ENCODE measurements at places on chromosomes 4 and X. TPM values are rescaled to one million over a fixed set of nuclear protein-coding genes. Genes with fewer than 3 reads are reported as not detected.

GRCh38 chr4:88242144-88242543 is 42.2 kb downstream of the PPM1K start:
- no peak overlapping the region for H3K27ac ChIP-seq
- no peaks in the 10 kb centered on the region for H3K4me1 ChIP-seq
- no peak overlapping the region for H3K4me3 ChIP-seq

The ART3 gene
- total RNA-seq = not detected

The FAAH2 gene
- total RNA-seq = 0.20 TPM

DNA sequence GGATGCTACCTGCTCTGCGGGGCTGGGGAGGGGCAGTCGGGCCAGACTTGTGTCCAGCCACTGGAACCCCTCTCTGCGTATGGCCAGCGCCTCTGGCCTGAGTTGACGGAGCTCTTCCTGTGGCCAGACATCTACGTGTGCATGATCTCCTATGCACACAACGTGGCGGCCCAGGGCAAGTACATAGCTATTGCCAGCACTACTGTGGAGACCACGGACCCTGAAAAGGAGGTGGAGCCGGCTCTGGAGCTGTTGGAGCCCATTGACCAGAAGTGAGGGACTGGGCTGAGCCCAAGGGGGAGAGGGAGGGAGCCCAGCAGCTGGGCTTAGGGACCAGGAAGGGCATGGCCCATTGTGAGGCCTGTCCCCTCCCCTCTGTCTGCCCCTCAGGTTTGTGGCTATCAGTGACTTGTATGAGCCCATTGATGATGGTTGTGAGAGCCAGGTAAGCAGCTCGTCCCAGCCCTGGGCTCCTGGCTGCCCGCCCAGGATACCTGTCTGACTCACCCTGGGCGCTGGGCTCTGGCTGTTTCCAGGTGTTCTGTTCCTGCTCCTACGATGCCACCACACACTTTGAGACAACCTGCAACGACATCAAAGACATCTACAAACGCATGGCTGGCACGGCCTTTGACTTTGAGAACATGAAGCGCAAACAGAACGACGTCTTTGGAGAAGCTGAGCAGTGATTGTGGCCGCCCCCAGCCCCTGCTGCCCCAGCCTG is 1.8 kb upstream of the FAM50A start:
- H3K27ac ChIP-seq = no peak overlapping the region
- no peaks in the 10 kb centered on the region for H3K27me3 ChIP-seq
- no peak for DNase-seq
- no peak overlapping the region for H3K4me3 ChIP-seq
- peaks cover 25% of the 10 kb centered on the region for H3K4me1 ChIP-seq

GRCh38 chr4:69038582-69038981 is 57.7 kb upstream of the UGT2B7 start:
- H3K4me1 ChIP-seq = no peaks in the 10 kb centered on the region
- H3K27ac ChIP-seq = no peak overlapping the region
- DNase-seq = no peak
- H3K36me3 ChIP-seq = no peaks in the 10 kb centered on the region
- H3K4me3 ChIP-seq = no peak overlapping the region
- no peaks in the 10 kb centered on the region for H3K27me3 ChIP-seq

DNA sequence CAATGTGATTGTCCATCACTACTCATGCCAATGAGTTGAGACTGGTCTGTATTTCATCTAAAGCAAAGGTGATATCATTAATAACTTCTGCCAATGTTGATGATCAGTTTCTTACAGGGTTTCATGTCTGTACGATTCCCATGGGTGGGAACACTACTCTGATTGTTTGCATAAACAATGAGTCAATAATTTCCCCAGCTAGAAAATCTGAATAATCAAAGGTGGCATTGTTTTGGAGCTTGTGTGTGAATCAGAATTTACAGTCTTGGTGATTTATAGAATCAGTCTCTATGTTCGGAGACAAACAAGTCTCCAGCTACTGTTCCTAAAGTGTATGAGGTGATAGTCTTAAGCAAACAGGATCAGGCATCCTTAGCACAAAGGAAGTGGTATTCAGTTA is 35.5 kb upstream of the PARM1 start:
- H3K4me3 ChIP-seq = no peak overlapping the region
- no peaks in the 10 kb centered on the region for H3K36me3 ChIP-seq
- H3K27me3 ChIP-seq = no peaks in the 10 kb centered on the region
- DNase-seq = no peak
- no peak overlapping the region for H3K27ac ChIP-seq

- DNase-seq = peak; percentile 81
- peak overlapping the region; percentile 85 for H3K27ac ChIP-seq
- peaks cover 19% of the 10 kb centered on the region for H3K4me1 ChIP-seq
- no peaks in the 10 kb centered on the region for H3K36me3 ChIP-seq
- no peaks in the 10 kb centered on the region for H3K27me3 ChIP-seq
Observed at GRCh38 chr4:125388613-125389012, 73.9 kb downstream of the FAT4 start.

The DUSP9 gene
- 0.20 TPM for total RNA-seq

Data from astrocyte (in vitro differentiated cells and primary cell).